ENCODE measurements at places on chromosomes 2 and 18.

DNA sequence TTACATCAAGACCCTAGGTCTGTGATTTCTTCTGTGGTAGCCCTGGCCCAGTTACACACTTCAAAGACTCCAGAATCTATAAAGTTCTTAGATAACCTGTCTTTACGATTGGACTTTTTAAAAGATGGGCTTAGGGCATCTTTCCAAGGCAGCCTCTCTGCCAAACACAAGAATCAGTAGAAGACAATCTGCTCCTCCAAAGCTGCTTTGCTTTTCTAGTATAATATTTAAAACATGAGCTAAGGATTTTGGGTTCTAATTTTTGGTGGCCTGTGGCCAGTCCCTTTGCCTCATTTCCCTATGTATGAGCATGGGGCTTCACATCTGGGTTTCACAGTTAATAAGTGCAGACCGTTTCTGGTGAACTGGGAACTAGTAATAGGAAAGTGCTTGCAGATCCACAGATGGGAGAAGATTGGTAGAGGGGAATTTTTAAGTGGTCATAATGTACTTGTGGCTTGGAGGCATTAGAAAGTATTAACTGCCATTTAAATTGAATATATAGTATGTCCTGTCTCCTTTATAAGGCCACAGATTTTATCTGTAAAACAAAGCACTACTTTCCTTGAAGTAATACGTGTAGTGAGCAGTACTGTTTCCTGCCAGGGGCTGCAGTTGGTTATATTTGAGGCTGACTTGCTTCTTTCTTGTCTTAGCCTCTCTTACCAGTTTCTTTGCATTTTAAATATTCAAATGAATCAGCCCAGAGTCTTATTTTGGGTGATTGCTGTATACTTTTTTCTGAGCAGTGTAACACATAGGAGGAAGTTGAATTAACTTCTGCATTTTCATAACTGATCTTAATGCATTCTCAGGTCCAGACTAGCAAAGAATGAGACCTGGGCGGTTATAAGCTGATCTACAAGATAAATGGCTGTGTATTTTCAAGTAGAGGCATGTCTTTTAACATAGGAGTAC is 1.5 kb downstream of the ARPC2 start:
- DNase-seq: peak; percentile 45

DNA sequence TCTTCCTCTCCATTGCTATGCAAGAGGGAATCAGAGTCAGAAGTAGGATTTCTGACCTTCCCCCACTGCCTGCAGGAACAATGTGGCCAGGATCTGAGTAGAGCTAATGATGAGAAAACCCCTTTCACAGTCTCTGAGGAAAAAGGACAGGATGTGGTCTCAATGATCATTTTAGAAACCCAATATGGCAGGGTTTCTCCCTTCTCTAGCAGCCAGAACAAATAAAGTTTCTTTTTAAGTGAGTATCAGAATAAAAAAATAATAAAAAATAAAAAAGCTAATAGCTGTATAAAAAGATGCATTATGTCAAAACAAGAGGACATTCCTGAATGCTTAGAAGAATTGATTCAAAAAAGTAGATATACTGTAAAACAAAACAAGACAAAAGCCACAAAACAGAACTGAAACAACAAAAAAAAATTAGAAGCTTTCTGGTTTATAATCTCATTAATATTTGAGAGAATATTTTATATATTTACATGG is 1124.9 kb upstream of the ZEB2 start:
- no peak for DNase-seq

GRCh38 chr18:8972116-8972515 is 130.4 kb upstream of the NDUFV2 start:
- DNase-seq: no peak

DNA sequence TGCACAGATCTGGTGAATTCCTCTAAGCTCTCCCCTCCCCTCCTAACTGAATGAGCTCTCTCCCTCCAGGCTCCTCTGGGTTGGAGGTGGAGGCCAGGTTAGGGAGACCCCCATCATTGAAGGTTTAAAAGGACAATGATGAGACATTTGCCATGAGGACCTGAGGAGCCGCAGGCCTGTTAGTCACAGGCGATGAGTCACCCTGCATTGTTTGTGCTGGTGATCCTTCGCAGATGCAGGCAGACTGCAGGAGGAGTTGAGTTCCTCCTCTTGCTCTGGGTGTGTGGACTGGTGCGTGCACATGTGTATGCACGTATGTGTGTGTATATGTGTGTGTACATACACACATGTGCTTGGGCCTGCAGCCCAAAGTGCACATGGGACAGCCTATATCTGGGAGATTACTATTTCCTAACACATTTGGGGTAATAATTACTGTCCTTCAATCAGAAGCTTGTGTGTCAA is 42.0 kb downstream of the MCFD2 start:
- peak; percentile 56 for DNase-seq

DNA sequence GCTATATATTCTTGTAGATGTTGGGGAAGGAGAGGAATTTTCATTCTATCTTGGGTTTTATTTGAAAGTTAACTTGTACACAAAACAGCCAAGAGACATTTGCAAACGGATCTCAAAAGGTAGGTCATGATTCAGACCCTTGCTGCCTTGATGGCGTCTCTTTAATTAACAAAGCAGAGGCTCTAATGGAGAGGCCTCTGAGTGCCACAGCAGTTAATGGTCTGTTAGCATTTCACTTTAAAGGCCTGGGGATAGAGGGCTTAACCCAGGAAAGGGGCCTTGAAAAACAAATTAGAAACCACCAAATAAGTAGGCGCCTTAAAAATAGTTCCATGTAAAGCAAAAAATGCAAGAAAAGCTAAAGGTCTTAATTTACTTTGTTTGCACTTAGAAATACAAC is 836.9 kb upstream of the CELF4 start:
- no peak for DNase-seq

GRCh38 chr2:23445450-23445868 is 60.5 kb downstream of the KLHL29 start:
- DNase-seq: no peak

- DNase-seq: no peak
These were observed 103.5 kb downstream of the NOL4 start for GRCh38 chr18:34121200-34121721.

DNA sequence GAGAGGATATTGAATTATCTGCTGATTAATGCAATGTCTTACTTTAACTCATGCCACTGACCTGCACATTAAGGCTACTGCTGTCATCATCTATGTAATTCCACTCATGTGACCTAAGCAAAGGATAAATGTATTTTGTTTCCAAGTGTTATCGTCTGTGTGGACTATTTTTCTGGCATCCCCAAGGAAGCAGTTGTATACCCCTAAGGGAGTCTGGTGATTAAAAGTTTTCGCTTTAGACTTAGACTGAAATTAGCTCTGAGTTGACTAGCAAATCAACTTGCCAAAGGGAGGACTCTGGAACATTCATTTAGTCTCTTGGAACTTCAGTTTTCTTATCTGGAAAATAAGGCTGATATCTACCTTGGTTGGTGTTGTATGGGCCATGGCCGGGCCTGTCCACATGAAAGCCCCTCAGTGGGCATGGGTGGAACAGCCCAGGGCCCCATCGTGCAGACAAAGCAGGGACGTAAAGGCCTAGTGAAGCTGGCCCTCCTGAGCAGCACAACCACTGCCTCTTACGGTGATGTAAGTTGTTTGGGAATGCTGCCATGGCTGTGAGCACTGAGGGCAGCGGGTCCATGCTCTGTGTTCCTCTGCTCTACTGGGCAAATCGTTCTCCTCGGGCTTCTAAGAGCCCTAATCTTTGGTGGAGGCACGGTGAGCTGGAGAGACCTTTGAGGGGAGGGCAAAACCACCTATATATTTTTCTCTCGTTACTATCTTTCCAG is 144.4 kb upstream of the RNF152 start:
- no peak for DNase-seq

DNA sequence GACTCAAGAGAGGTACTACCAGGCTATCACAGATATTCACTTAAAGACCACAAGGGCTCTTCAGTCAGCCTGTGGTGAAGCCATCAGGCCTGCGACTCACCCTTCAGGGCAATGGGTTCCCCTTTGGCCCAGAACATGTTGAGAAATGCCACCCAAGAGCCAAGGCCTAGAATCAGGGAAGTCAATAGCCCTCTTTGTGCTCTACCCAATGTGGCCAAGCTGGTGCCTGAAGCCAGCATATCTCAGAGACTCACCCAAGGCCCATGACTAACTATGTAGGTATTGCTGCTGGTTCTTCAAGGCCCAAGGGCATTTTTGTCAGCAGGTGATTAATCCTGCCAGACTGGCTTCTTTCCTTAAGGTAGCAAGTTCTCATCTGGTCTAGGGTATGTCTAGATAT is 338.9 kb upstream of the SETBP1 start:
- no peak for DNase-seq

DNA sequence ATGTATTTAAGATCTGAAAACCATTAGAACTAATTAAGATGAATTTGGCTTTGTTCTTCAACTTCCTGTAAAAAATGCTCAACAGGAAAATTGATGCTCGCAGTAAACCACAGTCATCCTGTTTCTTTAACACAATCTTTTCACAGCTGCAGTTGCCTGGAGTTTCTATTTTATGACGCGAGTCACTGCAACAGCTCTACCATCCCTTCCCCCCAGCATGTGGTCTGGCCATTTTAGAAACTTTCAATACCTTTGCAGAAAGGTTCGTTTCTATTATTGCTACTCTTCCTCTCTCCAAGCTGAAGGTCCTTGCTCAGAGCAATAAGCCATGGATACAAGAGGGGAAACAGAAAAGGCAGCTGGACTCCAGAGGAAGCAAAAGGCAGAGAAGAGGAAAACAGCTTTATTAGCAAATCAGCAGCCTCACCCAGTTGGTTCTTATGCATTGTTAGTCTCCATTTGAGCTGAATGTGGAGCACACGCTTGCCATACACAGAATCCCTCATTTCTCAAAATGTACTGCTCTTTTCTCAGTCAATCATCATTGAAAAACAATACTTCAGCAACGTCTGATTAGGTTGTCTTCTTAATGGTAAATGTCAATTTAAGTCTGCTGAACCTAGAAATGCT is 3.9 kb downstream of the WIPF1 start:
- peak; percentile 77 for DNase-seq

GRCh38 chr18:47560723-47561715 is 309.6 kb upstream of the SKOR2 start:
- no peak for DNase-seq

DNA sequence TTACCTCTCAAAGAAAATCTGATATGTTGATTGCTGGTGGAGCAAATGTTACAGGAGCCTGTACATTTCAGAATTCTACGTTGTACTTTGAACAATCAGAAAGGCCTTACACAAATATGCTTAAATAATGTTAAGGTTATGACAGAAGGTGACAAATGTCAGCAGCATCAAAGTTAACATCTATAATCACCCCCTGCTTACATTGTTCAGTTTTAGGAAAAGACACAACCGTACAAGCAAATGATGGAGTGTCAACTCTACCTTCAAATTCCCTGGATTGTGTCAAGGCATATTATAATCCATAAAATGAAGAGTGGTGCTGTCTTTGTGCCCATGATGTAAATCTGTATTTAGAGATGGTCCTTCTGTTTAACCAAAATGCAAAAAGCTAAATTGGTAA is 465.5 kb downstream of the ARHGAP15 start:
- DNase-seq: no peak

- DNase-seq: no peak
These were observed 778.5 kb downstream of the ERBB4 start for GRCh38 chr2:211760103-211760502.

DNA sequence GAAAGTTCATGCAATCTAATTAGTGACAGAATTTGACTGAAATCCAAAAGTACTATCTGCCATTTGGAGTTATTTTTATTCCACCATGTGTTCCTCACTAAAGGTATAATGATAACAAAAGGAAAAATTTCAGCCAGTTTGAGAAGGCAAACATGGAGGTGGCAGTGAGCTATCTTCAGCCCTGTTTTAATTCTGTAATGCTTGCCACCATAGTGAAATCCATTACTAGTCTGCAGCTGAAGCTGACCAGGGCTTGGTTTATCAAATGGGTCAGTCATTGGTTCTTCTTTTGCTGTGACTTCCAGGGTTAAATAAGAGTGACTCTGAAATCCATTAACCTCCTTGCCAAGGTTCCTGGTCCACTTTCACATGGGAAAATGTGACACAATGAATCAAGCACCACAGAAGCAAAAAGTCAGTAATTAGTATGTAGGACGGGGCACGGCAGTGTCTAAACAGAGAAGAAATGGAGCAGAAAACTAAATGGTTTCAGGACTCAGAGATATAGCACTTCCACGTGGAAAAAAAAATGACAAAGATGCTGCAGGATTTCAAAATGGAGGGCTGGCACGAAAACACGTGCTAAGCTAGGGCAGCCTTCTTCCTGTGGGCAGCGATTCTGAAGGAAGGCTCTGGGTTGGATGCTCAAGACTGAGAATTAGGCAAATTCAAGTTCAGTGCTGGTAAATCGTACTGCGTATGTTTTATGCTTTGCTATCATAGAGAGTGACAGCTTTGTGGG is 87.2 kb downstream of the EPHA4 start:
- DNase-seq: no peak

GRCh38 chr2:183060571-183061231 is 17.8 kb upstream of the DUSP19 start:
- no peak for DNase-seq

- DNase-seq: no peak
These were observed 65.2 kb downstream of the CCDC195 start for GRCh38 chr2:224650815-224651439.

- no peak for DNase-seq
These were observed 157.1 kb upstream of the LRRTM1 start for GRCh38 chr2:80461505-80462197.

DNA sequence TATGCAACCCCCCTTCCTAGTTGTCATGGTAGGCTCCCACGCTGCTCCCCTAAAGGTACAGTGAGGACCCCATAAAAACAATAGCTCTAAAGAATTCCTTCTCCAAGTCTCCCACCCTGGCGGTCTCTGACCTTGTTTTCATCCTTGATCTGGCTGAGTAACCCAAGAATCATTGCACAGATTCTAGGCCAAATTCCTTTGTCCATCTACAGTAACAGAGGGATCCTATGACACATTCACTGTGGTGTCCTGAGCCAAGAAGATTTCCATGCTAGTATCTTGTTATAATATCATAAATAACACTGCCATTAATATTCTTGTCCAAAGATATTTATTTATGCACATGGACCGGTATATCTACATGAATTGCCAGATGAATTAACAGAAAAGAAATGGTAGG is 240.2 kb downstream of the CYP26B1 start:
- DNase-seq: no peak

DNA sequence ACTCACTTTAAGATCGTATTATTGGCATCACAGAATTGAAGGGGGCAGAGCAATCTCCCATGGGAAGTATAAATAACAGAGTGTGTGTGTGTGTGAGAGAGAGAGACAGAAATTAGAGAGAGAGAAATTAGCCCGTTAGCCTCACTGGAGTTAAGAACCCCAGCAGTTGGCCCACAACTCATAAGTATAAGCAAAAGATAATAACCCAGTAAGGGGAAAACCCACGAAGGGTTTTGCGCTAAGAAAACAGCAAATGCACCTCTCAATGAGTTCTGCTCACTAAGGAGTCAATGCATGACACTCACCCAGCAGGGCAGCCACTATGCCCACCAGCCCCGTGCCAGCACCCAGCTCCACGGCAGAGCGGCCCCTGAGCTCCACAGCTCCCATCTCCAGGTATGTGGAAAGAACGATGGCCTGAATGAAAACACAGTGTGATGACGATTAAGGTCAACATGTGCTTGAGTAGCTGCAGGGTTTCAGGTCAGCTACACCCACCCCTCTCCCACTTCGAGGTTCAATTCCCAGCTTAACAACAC is 3.6 kb downstream of the METTL21A start:
- no peak for DNase-seq
